ENCODE measurements at places on chromosomes 2 and 18.

DNA sequence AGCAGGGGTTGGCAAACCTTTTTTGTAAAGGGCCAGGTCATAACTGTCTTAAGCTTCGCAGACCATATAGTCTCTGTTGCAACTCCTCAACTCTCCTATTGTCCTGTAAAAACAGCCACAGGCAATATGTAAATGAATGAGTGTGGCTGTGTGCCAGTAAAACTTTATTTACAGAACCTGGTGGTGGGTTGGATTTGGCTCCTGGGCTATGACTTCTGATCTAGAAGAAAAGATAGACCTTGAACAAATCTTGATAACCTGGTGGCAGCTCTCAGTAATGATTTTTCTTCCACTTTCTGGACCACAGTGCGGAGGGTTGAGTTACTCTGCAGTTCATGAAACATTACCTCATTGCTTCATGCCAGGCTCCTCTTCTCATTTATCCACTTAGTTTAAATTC lies 139.3 kb downstream of the MYCN start:
- DNase-seq = no peak

DNA sequence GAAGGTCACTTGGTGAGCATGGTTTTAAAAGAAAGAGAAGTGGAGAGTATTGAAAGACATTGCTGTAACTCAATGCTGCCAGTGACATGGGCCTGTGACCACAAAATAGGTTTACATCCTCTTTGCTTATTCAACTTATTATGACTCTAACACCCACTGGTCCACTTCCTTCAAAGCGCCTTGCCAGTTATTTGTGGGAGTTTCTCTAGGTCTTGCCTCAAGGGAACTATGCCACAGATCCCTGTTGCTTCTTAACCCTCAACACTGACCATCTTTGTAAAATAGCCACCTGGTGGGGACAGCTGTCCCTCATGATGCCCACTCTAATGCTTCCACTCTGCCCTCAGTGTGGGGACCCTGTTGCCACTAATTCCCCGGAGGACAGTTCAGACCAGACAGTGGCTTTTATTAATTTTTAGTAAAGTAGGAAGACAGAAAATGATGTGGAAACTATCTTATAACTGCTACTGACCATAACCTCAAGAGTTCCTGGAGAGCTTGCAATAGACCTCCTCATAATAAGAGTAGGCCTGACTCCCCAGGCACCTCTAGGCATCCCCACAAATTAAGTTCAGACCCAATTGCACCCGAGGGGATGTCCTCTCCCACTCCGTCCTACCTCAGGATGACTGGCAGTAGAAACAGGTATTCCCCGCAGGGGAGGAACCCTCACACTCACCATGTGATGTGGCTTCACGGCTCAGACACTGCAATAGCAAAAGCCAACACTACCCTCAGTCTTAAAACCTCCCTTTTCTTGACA lies 31.3 kb upstream of the SLC25A52 start:
- no peak for DNase-seq

DNA sequence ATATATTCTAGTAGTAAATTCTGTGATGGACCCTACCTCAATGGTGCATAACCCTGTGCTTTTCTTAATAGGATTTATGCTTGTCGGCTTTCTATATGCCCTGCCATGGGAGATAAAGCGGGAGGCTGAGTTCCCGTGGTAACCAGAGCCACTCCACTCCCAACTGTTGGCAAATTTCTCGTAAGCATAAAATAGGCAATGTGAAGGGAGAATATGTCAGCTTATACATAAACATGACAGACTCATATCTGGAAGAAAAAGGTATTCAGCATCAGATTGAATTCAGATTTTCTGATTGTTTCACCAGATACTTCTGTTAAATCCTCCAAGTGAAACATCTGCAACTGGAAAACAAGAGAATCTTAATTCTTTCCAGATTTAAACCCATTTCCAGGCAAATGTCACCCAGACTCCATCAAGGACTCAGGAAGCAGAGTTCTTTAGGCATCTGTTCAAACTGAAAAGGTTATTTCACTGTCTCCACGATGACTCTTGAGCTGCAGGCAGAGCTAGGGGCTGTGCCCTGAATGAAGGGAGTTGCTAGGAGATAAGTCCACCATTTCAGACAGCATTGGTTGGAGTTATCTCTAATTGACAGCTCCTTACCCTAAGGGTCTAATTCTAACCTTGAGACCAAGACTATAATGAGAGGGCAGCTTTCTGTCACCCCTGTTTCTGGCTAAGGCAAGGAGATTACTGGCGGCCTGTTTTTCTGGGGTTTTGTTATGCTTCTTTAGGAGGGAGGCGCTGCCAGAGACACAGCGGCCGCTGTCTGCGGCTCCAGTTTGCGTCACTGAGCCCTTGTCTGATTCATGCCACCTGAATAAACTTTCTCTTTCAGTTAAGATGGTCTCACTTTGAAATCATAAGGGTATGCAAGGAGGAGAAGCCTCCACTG lies 381.3 kb downstream of the SOX11 start:
- no peak for DNase-seq

GRCh38 chr2:64317707-64318475 lies 136.1 kb upstream of the LGALSL start:
- no peak for DNase-seq

DNA sequence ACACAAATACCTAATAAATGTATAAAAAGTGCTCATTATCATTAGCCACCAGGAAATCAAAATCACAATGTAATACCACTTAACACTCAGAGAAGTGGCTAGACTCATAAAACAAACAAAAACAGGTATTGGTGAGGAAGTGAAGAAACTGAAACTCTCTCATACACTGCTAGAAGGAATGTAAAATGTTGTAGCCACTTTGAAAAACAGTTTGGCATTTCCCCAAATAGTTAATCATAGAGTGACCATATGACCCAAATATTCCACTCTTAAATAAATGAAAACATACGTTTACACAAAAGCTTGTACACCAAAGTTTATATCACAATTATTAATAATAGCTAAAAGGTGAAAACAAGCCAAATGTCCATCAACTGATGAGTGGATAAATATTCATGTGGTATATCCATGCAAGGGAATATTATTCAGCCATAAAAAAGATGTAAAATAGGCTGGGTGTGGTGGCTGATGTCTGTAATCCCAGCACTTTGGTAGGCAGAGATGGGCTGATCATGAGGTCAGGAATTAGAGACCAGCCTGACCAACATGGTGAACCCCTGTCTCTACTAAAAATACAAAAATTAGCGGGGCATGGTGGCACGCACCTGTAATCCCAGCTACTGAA lies 86.2 kb upstream of the COL5A2 start:
- DNase-seq = no peak
